A549 treated with AZD2906 at 1 μM for 4 hours (cell line): ENCODE measurements at places on chromosomes 2 and 18. TPM values are rescaled to one million over a fixed set of nuclear protein-coding genes. Genes with fewer than 3 reads are reported as not detected.

The HOXD3 gene
- 0.06 to 0.16 TPM (median 0.09 TPM) in 5 replicates for total RNA-seq

The FAM237A gene
- not detected in 5 replicates for total RNA-seq

The MAIP1 gene
- 33.5 to 42.0 TPM (median 38.4 TPM) in 5 replicates for total RNA-seq

The IL36RN gene
- 0.02 to 0.11 TPM (median 0.02 TPM) in 3 of 5 replicates, not detected in the others for total RNA-seq

The CELF4 gene
- not detected in 5 replicates for total RNA-seq

The AGAP1 gene
- total RNA-seq = 17.3 to 23.1 TPM (median 21.5 TPM) in 5 replicates

The SLC9A4 gene
- not detected in 5 replicates for total RNA-seq

The ACVR1 gene
- 19.4 to 22.6 TPM (median 19.6 TPM) in 5 replicates for total RNA-seq

The ACVR2A gene
- total RNA-seq = 2.9 to 4.2 TPM (median 3.2 TPM) in 5 replicates

The PFN4 gene
- 1.4 to 2.5 TPM (median 1.7 TPM) in 5 replicates for total RNA-seq

The PJVK gene
- 1.1 to 1.6 TPM (median 1.4 TPM) in 5 replicates for total RNA-seq

The MYO1B gene
- total RNA-seq = 42.4 to 64.3 TPM (median 44.8 TPM) in 5 replicates

The FASTKD1 gene
- 17.7 to 21.9 TPM (median 19.3 TPM) in 5 replicates for total RNA-seq

The PDE1A gene
- total RNA-seq = 0.15 to 0.30 TPM (median 0.19 TPM) in 5 replicates

The CFAP53 gene
- 0.22 to 0.39 TPM (median 0.24 TPM) in 5 replicates for total RNA-seq

The MC2R gene
- total RNA-seq = not detected in 5 replicates

The SCYGR4 gene
- not detected in 5 replicates for total RNA-seq

The SLC25A52 gene
- total RNA-seq = not detected in 5 replicates

The GCG gene
- 0.05 TPM in 1 of 5 replicates, not detected in the others for total RNA-seq

The NTSR2 gene
- total RNA-seq = 0.05 to 0.08 TPM in 2 of 5 replicates, not detected in the others
